ENCODE measurements at places on chromosomes 12 and 14.

GRCh38 chr14:95500201-95500681 lies 16.2 kb downstream of the SYNE3 start:
- DNase-seq = no peak

DNA sequence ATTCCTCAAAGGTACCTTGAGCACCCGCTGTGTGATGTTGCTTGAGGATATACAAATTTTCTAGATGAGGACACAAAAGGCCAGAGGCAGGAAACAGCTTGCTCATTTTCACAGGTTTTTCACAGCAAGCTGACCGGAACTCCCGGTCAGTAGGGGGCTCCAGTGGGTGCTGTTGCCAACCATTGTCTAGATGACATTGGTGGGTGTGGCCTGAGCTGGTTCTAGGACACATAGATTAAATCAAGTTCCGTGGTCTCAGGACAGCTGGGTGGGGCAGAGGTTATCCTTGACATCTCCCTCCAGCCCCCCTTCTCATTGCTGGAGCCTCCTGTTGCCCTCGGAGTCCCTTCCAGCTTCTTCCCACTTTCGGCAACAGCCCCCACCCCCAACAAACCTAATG lies 153.6 kb upstream of the FKBP4 start:
- DNase-seq = no peak

- DNase-seq = no peak
Observed at GRCh38 chr12:15497671-15498292, 175.5 kb downstream of the PTPRO start.

- no peak for DNase-seq
Observed at GRCh38 chr14:79540394-79540793, 670.9 kb downstream of the DIO2 start.

- no peak for DNase-seq
Observed at GRCh38 chr12:51415931-51416330, 8.7 kb upstream of the SLC4A8 start.

- no peak for DNase-seq
Observed at GRCh38 chr12:100959481-100959880, 164.9 kb downstream of the ANO4 start.

DNA sequence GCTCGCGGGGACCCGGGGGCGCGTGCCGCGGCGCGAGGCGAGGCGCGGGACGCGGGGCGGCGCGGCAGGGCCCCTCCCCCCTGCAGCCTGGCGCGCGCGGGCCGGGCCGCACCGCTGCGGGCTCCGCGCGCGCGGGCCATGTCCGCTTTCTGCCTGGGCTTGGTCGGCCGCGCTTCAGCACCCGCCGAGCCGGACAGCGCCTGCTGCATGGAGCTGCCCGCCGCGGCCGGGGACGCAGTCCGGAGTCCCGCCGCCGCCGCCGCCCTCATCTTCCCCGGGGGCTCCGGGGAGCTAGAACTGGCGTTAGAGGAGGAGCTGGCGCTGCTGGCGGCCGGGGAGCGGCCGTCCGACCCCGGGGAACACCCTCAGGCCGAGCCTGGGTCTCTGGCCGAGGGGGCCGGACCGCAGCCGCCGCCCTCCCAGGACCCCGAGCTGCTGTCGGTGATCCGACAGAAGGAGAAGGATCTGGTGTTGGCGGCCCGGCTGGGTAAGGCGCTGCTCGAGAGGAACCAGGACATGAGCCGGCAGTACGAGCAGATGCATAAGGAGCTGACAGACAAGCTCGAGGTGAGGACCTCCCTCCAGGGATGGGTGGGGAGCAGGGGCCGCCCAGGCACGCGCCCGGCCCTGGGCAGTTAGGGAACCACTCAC lies 820 bp downstream of the BICDL1 start:
- peak; percentile 34 for DNase-seq

GRCh38 chr12:64286521-64286920 lies 64.4 kb upstream of the KICS2 start:
- no peak for DNase-seq

GRCh38 chr14:75752907-75753594 lies 92.0 kb downstream of the TTLL5 start:
- DNase-seq = no peak

GRCh38 chr14:91158091-91158790 lies 44.4 kb downstream of the DGLUCY start:
- no peak for DNase-seq

DNA sequence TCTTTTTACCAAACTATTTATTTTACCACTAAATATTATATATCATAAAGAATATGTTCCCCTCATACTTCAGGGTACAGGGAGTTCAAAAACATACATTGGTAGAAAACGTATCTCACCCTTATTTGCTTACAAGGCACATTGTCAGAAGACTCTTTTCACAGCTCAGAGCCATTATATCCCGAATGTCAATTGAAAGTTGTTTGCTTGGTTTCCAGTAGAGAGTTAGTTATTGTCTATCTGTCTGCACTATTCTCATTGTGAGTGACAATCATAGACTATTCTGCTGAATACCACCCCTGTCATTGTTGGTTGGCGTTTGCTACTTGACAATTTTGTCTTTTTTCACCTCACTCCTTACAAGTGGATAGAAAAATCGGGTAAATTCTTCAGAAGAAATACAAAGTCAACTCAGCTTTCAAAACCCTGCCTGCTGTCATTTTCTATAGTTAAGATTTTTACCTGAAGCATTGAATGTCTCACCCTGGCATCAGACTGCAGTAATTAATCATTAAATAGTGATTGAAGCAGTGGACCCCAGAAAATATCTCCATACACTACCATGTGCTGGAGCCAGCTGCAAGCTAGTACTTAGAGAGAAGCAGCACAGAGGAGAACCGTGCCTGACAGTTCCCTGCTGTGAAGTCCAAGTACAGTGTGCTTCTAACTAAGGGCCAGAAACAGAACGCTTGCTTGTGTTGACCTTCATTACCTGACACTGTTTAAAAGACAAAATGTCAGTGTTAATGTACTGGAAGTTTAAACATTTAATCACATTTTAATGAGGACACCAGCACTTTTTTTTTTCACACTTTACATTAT lies 510.6 kb downstream of the RERGL start:
- no peak for DNase-seq

GRCh38 chr12:97557116-97557515 lies 94.5 kb downstream of the RMST start:
- DNase-seq = no peak

- DNase-seq = no peak
Observed at GRCh38 chr14:67940486-67941455, 121.2 kb downstream of the RAD51B start.

DNA sequence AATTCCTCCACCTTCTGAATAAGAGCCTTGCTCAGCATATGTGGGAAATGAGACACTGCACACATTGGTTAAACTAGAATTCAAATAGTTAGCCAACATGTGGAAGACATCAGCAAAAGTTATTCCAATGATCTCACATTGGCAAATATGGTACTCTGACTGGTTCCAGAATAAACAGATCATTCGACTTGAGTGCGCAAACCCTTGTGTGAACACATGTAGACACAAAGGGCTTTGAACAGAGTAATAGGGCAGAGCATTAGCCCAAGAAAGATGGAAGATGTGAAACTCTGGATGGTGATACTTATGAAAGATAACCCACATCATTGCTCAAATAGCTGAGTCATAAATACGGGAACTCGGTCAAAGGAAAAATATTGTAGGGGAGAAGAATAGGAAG lies 1133.4 kb upstream of the SEL1L start:
- no peak for DNase-seq

- no peak for DNase-seq
Observed at GRCh38 chr12:6548556-6548955, 7.3 kb downstream of the IFFO1 start.

- DNase-seq = peak; percentile 42
Observed at GRCh38 chr12:56258068-56258819, at the start of gene ANKRD52. TSS of gene ANKRD52 (minus strand) at chr12:56258384. CDS start at chr12:56258269, 115 bp downstream.

- no peak for DNase-seq
Observed at GRCh38 chr12:14612250-14612649, 44.6 kb upstream of the PLBD1 start.

DNA sequence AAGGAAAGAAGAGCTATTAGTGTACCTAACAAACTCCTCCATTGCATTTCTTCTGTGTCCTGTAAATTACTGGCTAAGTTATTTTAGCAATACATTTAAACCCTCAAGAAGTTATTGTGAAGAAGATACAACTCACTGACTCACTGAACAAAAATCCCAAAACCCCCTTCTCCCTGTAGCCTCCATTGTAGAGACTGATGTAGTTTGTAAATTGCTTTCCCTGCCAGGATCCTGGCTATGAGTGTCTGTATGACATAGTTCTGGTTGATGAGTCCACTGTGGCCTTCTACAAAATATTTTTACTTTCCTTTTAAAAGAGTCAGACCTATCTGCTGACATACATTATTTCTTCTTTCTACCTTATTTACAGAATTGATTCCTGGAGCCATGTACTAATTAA lies 155.6 kb downstream of the SLC6A15 start:
- DNase-seq = no peak

GRCh38 chr14:76644855-76645518 lies 116.3 kb upstream of the VASH1 start:
- no peak for DNase-seq

GRCh38 chr12:27899151-27899661 lies 73.3 kb downstream of the PTHLH start:
- DNase-seq = no peak

- DNase-seq = no peak
Observed at GRCh38 chr12:104478396-104479122, 21.8 kb downstream of the CHST11 start.

GRCh38 chr14:41799817-41800216 lies 193.1 kb downstream of the LRFN5 start:
- no peak for DNase-seq

- no peak for DNase-seq
Observed at GRCh38 chr12:48952691-48953090, 4.6 kb downstream of the ARF3 start.

DNA sequence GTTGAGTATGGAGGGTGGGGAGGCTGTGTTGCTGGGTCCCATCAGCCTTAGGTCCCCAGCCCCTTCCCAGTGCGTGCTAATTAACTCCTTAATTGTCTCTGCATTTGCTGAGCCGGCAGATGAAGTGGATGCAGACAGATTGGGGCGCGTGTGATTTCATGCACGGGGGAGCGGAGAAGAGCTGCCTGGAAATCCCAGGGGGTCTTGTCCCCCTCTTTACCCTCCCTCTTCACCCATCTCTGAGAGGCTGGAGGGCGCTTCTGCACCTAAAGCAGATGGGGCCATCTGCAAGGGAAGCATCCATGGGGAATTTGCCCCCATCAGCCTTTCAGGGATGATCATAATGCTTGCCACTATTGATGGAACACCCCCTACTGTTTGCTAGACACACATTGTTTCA lies 4.4 kb upstream of the ASIC1 start:
- no peak for DNase-seq

GRCh38 chr14:33127531-33127930 lies 188.9 kb downstream of the NPAS3 start:
- DNase-seq = no peak

DNA sequence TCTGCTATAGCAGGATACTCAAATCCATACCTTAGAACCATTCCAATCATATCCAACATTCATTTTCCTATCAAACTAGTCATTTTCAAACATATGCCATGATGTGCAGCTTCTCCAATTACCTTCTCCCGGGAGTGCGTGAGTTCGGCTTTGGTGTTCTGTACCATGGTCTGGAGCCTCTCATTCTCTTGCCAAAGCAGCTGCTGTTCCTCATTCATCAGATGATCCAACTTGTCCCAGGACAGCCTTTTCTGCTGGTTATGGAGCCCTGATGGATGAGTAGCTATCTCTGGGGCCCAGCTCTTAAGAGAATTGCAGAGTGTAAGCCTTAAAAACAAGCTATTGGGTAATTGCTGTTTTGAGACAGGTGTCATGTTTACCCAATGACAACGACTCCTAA lies 71.1 kb upstream of the SAV1 start:
- DNase-seq = no peak

DNA sequence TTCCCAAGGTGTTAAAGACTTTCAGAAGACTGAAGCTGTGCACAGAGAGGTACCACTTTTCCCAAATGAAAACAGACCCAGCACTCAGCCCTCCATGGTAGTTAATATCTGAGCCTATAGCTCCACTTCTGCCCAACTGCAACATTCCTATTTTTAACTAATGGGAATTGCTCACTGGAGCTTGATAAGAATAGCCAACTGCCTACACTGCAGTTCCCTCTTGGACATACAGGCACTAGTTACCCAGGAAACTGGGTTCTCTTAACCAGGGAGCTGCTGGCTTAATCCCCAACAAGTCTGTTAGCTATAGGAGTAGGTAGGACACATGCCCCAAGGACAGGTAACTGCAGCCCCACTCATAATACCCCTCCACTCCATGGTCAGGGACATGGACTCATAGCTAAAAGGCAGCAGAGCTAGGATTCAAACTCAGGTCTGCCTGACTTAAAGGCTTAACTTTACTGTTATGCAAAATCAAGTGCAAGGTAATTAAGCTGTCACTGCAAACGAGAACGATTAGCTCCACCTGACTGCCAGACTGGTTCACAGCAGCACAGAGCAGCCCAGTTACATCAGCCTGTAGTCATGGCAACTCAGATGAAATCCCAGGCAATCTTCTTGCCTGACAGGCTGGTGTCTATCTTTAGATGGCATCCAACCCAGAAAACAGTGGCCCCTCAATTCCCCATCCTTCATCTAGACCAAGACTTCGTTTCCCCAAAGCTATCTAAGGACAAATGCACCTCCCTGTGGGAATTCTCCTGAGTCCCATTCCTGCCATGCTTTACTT lies 77.1 kb upstream of the ACTN1 start:
- no peak for DNase-seq

Measured in activated naive CD4-positive, alpha-beta T cell (primary cell).